NCI-H69 (cell line): ENCODE measurements at places on chromosomes 7 and 10.

- DNase-seq: no peak
Observed at GRCh38 chr7:125551008-125551407, 621.4 kb upstream of the POT1 start.

- DNase-seq: no peak
Observed at GRCh38 chr7:54987772-54988171, 31.0 kb upstream of the EGFR start.

GRCh38 chr7:51304729-51305128 is 11.9 kb downstream of the COBL start:
- DNase-seq: no peak

DNA sequence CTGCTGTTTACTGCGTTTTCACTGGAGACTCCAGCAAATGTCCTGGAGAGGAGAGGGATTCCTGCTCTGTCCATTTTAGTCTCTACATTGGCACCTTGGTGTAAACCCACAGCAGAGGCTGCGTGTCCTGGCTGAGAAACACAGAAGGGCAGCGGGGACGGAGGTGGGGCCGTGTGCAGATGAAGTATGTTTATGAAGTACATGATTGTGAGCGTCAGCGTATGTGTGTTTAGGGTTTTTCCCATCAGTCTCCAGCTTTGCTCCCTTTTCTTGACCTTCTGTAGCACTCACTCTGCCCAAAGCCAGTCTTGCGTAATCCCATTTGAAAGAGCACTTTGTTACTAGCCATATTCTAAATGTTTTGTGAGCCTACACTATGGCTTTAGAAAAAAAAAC is 750.7 kb upstream of the SORCS1 start:
- DNase-seq: no peak

DNA sequence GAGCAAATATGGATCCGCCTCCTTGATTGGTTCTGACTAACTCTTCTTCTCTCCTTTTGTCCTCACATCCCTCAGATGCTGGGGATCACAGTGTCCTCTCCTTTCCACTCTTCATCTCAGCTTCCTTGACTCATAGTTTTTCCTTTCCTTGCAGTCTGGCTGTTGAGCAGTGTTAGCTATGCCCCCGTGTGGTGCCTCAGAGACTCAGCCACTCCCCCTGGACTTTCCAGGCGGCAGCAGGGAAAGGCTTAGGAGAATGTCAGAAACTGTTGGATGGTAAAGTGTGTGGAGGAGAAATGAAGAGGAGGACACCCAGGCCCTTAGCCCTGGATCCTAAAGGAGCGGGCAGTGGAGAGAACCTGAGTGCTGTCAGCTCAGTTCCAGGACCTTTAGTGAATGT is 267.5 kb downstream of the CELF2 start:
- DNase-seq: no peak

DNA sequence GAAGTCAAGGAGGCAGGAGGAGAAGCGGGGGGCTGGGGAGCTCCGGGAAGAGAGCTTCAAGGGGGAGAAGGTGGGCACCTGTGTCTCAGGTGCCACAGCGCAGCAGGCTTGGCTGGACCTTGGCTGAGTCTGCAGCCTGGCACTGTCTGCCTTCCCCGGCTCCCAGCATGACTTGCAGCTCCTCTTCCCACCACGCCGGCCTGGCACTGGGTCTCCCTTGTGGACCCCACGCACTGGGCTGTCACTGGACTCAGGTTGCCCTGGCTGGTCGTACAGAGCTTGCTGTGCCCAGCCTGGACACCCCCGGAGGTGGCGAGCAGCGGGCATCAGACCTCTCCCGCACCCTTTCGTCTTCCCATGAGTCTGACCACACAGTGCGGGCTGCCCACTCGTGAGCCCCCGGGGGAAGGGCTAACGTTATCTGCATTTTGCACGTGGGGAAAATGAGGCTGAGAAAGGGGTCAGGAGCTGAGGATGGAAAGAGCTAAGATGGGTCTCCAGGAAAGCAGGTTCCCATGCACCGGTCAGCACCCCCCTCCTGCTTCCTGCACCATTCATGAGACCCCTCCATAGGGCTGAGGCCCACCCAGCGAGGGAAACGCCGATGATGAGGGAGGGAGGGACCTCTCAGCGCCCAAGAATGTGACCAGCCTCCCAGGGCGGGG is 40.3 kb upstream of the PSMG3 start:
- DNase-seq: no peak

DNA sequence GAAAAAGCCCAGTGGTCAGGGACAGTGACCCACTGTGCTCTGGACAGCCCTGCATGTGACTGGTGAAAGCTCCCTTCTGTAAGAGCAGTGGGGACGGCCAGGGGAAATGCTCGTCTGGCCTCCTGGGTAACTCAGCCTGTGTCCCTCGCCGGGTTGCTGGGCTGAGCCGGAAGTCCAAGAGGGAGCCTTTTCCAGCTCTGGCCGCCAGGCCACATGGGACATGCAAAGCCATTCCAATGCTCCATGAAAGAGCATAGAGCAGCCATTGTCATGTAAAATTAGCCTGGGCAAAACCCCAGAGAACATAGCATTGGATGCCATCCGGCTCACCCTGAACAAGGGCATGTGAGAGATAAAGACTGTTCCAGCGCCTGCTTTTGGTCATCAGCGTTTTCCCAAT is 64.9 kb upstream of the ADRB1 start:
- no peak for DNase-seq

DNA sequence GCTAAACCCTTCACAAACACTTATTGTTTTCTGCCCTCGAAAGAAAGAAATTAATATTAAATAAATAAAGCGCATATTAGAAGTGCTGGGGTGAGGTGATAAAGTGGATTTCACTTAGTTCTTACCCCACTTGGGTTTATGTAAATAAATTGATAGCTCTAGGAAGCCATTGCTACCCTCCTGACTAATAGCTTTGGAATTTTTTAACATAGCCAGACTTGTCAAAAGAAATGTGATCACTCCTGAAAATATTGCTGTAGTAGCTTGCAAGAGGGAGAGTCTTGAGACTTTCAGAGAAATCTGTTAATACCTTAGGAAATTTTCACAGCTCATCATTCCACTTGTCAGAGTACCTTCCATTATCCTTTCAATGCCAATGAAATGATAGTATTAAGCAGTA is 7.6 kb downstream of the ARL5B start:
- no peak for DNase-seq

GRCh38 chr10:44195112-44196007 is 189.5 kb downstream of the CXCL12 start:
- no peak for DNase-seq

DNA sequence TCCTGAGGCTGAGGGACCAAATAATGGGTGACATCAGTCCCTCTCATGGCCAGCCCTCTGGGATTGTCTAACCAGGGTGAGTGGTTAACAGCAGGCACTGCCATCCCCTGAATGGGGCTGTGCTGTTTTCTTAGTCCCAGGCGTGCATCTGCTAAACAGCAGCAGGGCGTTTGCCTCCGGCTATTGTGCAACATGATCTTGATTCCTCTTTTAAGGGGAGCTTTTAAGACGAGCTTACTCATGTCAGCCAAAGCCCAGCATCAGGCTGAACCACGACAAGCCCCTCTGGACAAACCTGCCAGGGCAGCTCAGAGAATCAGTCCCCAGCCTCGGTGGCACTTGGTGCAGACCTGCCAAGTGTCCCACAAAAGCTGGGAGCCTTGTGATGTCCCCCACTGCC is 16.2 kb upstream of the IGFBP3 start:
- peak; percentile 10 for DNase-seq

- no peak for DNase-seq
Observed at GRCh38 chr10:78398382-78398781, 364.7 kb downstream of the RPS24 start.

- peak; percentile 92 for DNase-seq
Observed at GRCh38 chr7:82051601-82052000, 281.8 kb upstream of the HGF start.

GRCh38 chr7:51444936-51445335 is 128.3 kb upstream of the COBL start:
- peak; percentile 74 for DNase-seq

DNA sequence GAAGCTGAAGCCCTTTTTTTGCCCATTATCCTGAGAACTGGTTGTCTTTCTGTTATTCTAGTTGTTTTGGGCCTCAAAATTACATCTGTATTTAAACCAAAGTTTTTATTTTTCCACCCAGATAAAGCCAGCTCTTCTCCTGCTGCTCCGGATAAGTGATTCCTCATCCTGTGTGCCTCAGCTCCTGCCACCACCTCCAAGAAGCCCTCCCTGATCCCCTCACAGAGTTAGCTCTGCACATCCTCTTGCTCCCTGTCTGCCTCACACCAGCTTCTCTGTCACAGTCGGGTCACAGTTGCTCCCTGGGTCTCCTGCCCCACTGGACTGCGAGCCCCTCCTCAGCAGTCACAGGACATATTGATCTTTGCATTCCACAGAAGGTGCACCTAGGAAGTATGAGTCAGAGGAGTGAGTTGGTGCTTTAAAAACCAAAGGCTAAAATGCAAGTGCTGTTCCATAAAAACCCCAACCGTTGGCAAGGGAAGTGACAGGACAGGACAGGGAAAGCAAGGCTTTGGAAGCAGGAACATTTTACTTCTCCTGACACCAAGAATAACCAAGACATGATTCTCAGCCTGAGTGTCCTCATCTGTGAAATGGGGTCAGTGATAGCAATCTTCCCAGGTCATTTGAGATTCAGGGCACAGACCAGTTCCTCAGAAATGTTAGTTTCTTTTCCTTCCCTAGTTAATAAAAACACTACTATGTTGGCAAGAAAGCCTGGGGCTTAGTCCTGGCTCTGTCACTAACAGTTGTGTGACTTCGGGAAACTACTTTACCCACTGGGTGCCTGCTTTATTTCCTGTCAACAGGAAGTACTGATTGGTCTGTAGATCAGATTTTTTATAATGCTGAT is 36.5 kb upstream of the EEPD1 start:
- DNase-seq: no peak

- peak; percentile 37 for DNase-seq
Observed at GRCh38 chr7:86991771-86992191, 67.7 kb downstream of the ELAPOR2 start.

GRCh38 chr10:126336801-126337200 is 51.5 kb downstream of the ADAM12 start:
- no peak for DNase-seq
